ENCODE measurements at places on chromosomes 11 and 22.

GRCh38 chr11:112023104-112023503 is 2.1 kb upstream of the DLAT start:
- no peak for DNase-seq

- no peak for DNase-seq
Observed at GRCh38 chr11:36193290-36193619, 96.0 kb downstream of the COMMD9 start.

- DNase-seq = peak; percentile 30
Observed at GRCh38 chr11:106989078-106989455, 29.2 kb downstream of the GUCY1A2 start.

- no peak for DNase-seq
Observed at GRCh38 chr11:20844630-20845029, 175.2 kb downstream of the NELL1 start.

- DNase-seq = peak; percentile 70
Observed at GRCh38 chr11:112881461-112881860, 79.8 kb upstream of the NCAM1 start.

DNA sequence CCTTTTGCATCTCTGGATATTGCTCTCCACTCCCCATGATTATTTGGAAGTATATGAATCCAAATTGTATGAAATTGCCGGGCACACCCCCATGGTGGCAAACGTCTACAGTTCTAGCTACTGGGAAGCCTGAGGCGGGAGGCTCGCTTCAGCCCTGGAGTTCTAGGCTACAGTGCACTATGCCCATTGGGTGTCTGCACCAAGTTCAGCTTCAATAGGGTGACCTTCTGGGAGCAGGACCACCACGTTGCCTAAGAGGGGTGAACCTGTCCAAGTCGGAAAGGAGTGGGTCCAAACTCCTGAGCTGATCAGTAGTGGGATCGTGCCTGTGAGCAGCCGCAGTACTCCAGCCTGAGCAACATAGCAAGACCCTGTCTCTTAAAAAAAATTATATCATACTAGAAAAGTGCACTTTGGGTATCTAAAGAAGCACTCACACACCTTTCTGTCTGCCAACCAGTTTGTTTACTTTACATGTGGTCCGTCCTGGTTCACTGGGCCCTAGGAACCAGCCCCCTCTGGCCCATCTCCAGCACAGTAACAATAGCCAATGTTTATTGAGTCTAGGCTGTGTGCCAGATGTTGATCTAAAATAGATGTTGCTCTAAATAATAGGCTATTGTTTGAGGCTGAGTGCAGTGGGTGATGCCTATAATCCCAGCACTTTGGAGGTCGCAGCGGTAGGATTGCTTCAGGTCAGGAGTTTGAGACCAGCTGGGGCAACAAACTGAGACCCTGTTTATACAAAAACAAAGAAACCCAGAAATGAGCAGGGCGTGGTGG is 16.4 kb upstream of the KAT5 start:
- DNase-seq = no peak

All from fibroblast of skin of right quadriceps (primary cell).